NCI-H1092 (cell line): ENCODE measurements at places on chromosomes 3 and 15.

GRCh38 chr3:108062051-108062450, 28.8 kb downstream of the CD47 start:
- no peak for DNase-seq

DNA sequence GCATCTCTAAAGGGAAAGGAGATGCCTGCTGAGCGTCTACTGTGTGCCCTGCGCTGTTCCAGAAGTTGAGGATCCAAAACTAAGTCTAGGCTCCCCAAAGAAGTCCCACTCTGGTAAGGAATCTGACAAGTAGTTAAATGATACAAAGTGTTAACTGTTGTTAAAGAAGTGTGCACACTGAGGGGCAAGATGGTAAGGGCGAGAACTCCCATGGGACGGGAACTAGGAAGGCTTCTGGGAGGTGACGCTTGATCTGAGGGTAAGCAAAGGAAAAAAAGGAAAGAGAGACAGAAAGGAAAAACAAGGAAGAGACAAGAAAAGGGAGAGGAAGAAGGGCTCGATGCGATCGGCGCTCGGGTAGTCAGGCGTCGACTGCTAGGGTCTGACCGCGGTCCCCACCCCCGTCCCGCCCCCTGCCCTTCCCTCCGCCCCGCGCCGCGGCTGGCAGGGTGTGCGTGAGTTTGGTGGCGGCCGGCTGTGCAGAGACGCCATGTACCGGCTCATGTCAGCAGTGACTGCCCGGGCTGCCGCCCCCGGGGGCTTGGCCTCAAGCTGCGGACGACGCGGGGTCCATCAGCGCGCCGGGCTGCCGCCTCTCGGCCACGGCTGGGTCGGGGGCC, at the start of gene LACTB:
LACTB (plus strand) TSS at position 480 of the 620 bp plus-strand sequence; CDS start at position 491, 11 bp downstream.
- peak; percentile 73 for DNase-seq

DNA sequence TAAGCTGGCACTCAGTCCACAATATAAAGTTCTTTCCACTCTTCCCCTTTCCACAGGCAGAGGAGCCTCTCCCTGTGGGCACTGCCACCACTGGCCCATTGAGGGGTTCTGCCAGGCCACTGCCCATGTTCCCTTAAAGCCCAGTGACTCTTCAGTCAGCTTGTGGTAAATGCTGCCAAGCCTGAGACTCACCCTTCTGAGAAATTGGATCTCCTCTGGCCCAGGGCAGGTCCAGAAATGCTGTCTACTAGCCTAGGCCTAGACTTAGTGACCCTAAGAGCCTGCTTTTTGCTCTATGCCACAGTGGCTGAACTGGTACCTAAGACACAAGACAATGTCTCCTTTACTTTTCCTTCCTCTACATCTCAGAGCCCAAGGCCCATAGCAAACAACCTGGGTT, 295.8 kb downstream of the RBMS3 start:
- no peak for DNase-seq

- DNase-seq, result no peak
Observed at GRCh38 chr15:69104050-69104750, 56.2 kb upstream of the GLCE start.

DNA sequence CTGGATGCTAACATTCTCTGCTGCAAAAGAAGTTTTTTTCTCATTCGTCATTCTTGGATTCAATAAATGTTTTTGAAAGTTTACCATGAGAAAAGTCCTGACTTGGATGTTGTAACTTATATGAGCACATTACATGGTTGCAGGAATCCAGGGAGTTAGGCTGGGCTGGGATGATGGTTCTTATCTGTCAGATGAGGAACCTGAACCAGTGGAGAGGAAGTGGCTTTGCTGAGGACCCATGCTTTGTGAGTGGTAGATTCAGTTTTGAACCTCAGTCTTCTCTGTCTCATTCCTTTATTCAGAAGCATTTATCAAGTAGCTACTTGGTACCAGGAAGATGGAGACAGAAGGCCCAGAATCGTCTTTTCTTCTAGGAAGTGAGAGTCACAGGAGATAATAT, 3.7 kb upstream of the GASK1A start:
- no peak for DNase-seq

GRCh38 chr3:33322412-33322811, 45.2 kb downstream of the FBXL2 start:
- DNase-seq, result no peak

DNA sequence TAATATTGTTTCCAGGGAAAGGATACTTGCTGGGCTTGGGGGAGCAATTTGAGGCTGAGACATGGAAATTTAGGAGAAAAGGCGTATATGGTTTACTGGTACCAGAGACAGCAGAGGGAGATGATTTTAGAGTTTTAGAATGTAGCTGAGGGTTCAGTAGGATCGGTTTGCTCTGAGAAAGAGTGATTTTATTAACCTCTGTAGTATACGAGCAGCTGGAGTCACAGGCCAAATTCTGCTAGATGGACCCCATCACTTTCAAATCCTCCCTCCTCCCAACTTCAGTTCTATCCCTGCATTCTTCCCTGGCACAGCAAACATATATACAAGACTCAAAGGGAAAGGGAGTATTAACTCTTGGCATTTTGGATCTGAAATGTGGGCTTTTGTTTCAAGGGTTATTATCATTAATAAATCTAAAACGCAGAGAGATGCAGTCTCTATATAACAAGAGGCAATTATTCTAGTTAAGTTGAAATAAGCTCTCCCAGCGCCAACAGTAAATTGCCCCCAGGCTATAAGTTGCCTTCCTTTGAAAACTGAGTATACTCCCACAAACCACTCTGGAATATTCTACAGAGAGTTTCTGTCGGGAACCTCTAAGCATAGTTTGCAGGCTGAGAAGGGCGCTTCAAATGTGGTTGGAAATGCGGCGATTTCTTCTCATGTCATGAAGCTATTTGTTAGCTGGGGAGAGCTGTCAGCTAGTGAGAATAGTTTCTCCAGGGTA, 5.4 kb downstream of the CRABP1 start:
- no peak for DNase-seq

DNA sequence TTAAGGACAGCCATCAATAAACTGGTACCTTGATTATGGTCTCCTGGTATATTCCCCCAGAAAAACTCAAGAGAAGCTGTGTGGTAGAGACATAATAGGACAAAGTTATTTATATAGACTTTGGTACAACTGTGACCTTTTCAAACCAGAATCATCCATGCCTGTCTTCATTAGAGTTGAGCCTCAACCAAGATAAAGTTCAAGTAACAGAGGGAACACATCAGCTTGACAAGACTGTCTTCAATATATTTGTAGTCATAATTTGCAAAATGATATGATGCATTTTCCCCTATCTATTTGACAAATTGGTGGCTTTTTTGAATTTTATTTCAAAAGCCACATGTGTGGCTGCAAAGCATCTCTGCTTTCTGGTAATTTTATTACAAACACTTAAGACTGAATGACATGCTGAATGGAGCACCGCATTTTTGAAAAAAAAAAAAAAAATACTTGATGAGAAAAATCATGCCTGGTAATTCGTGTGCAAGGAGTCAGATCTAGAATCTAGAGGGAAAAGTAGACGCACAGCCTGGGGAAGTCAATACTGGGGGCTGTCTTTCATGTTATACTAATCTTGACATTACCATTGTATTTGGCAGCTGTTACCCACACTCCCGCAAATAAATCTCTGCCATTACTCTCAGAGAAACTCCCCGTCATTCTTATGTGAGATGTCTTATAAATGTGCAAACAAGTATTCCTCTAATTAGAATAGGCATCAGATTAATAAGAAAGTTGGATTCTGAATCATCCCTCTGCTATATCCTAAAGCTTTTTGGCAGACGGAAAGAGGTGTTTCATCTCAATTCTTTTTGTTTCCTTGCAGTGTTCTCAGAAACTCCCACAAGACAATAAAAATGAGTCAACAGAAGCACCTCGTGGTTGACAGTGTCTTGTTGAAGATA, 554.8 kb upstream of the CBLB start:
- DNase-seq, result no peak
